Adipocyte (in vitro differentiated cells): ENCODE measurements at places on chromosomes 2 and 18.

DNA sequence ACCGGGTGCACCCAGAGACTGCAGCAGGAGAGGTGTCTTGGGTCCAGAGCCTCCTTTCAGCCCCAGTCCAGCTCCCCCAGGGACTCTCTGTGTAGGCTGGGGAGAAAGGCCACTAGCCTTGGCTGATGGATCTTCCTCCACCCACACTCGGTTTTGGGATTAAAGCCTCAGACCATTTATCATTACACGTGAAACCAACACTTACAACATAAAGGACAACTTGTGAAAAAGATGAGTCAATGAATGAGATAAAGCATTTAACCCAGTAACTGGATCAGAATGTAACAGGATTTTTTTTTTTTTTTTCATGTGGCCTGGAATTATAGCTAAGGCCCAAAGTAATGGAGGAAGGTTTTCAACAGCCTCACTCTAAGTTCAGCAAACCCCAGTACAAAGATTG is 32.1 kb downstream of the NAT8 start:
- DNase-seq: no peak

DNA sequence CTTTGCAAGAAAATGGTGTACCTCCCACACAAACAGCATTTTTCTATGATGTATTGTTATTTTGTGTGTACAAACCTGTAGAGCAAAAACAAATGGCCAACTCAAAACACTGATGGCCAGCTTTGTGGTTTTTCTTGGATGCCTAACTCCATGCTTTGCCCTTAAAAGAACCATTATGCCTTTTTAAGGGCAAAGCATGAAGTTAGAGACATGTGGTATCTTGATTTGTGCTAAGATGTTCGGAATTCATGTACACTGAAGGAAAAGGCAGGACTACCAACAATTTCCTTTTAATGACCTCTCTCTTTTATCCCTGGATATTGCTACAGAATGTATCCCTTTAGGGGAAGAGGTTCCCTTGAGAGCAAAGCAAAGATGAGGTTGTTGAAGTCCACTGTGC is 273.6 kb downstream of the SCG2 start:
- DNase-seq: no peak

DNA sequence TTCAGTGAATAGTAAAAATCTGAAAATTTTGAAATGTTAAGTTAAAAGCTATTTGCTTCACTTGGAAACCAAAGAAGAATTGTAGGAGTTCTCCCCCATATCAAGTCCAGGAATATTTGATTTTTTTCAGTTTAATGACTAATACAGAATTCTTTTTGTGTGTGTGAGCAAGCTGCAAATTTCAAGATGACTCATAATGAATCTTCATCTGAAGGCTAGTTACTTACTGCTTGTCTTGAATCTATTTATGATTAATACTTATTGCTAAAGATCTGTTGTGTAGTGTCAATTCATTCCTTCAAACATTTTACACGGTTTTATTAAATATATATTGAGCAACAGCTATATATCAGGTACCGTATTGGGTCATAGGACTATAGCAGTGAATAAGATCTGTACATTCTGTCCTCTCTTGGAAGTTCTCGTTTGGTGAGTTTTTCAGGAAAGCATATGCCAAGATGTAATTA is 47.8 kb upstream of the CAVIN2 start:
- peak; percentile 69 for DNase-seq

- no peak for DNase-seq
Observed at GRCh38 chr18:28088477-28088876, 88.5 kb downstream of the CDH2 start.

GRCh38 chr2:224377751-224378700 is 23.9 kb downstream of the FAM124B start:
- DNase-seq: peak; percentile 16

DNA sequence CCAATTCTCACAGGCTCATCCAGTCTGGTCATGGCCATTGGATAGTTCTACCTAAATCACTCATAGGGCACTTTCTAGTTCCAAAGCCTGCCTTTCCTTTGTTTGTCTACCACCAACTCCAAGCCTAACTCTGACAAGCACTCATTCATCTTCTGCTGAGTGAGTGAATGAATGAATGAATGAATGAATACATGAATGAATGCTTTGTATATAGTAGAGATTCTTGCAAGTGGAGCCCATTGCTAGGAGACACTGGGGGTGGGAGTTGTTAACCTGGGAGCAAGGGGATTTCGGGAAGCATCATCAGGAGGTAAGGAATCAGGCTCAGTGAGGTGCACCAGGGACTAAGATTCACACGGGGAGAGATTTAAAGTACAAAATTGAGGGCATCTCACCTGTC is 3.3 kb upstream of the MOCOS start:
- DNase-seq: no peak

GRCh38 chr2:215866606-215867005 is 146.7 kb downstream of the MREG start:
- no peak for DNase-seq

GRCh38 chr2:233442028-233442310 is 87.7 kb downstream of the DGKD start:
- DNase-seq: no peak

DNA sequence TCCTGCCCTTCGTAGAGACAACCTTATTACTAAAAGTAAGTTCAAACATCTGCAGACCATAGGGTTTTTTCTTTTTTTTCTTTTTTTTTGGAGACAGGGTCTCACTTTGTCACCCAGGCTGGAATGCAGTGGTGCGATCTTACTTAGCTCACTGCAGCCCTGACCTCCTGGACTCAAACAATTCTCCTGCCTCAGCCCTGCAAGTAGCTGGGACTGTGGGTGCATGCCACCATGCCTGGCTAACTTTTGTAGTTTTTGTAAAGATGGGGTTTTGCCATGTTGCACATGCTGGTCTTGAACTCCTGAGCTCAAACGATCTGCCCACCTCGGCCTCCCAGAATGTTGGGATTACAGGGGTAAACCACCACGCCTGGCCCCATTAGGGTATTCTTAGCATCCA is 32.4 kb downstream of the HADHA start:
- no peak for DNase-seq

DNA sequence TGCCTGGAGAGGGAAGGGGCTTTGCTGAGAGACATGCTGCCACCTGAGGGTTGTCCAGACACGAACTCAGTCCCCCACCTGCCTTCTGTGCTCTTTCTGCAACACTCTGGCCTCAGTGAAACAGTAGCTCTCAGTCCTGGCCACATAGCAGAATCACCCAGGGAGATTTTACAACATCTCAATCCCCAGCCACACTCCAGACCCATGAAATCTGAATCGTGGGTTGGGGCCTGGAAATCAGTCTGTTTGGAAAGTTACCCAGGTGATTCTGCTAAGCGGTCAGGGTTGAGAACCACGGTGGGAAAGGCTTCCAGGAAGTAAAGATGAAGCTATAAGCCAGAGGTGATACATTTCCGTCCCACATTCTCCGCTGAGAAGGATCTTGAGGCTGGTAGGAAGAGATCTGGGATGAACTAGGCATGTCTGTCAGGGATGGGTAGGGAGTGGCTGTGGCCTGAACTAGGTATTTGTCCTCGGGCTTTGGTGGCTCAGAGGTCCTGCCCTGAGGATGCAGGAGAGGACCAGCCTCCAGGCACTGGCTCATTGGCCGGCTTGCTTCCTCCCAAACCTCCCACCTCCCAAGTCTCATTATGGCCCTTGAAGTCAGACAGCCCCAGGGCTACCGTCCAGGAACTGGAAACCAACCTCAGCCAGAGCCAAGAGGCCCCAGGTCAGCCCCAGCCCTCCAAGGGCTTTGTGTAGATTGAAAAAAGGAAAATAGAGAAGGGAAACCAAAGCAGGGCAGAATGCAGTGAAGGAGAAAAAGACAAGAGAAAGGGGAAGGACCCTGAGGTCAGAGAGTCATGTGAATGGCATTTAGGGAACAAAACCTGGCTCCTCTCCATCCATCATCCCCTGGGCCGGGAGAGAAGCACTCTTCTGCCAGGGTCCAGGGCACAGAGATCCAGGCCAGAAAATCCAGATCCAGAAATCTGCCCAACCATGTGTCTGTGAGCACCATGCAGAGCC is 119.6 kb downstream of the ZFP36L2 start:
- DNase-seq: no peak

DNA sequence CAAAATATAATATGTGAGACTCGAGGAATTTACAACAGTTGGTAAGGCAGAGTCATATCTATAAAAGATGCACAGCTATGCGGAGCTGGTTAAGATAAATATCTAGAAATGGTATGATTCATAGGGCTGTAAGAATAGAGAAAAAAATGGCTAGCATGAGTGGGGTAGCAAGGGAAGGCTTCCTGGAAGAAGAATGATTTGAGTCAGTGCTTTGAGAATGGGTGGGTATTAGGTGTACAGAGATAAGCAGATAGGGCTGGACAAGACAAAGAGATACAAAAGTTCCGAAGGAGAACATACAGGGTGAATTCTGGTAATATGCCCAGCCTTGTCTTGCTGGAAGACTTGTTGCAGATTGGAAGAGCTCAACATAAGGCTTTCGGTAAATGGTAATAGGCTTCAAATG is 291.5 kb upstream of the CCDC68 start:
- DNase-seq: peak; percentile 64

GRCh38 chr2:143893371-143893770 is 626.5 kb downstream of the ZEB2 start:
- DNase-seq: no peak

- no peak for DNase-seq
Observed at GRCh38 chr18:77300579-77300978, 50.9 kb downstream of the GALR1 start.

DNA sequence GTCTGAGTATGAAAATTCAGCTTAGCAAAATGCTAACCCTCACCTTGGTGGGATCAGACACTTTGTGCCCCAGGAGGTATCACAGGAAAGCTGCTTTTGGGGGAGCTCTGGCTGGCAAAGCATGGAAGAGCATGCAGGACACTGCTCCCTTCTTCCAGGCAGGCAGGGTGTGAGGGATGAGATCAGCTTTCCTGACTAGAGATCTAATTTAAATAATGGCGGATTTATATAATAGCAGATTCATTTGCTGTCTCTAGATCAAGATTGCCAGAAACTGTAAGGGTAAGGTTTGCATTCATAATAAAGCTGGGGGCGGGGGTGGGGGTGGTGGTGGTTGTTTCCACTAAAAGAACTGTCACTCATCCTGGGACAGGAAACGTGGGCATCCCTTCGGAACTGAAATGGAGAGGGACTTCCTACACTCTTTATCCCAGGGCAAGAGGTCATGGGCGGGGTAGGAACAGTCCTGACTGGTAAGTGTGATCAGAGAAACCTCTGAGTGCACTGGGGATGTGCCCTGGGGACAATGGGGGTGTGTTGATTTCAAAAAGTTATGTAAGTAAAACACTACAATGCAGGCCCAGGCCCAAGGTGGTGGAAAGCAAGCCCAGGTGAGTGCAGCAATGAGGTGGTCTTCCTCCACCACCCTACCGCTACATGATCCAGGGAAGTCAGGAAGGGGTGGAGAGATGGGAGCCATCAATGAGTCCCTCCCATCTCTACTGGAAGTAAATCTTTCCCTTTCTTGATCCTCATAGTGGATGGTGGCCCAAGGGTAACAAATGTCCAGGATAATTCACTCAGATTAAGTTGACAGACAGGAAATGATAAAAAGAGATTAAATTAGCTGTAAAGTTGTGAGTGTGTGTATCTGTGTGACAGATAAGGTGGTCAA is 171.4 kb upstream of the SERPINE2 start:
- DNase-seq: no peak

DNA sequence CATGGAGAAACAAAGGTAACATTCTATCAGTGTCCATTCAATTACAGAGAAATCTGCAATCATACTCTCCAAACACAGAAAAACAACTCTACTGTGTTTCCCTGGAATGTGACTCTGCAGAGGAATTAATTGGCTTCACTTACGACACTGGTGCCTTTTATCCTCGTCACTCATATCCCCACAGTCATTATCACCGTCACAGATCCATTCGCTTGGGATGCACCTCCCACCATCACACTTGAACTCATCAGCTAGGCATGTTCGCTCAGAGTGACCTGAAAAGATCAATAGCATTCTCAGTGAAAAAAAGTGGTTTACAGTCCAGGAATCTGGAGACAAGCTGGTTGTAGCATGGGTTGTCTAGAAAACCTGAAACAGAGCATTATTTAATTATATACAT is 124.3 kb downstream of the DHRS9 start:
- DNase-seq: no peak

- DNase-seq: peak; percentile 17
Observed at GRCh38 chr2:88307817-88308216, 137.7 kb downstream of the THNSL2 start.

- DNase-seq: no peak
Observed at GRCh38 chr2:215417400-215417951, 18.4 kb downstream of the FN1 start.

DNA sequence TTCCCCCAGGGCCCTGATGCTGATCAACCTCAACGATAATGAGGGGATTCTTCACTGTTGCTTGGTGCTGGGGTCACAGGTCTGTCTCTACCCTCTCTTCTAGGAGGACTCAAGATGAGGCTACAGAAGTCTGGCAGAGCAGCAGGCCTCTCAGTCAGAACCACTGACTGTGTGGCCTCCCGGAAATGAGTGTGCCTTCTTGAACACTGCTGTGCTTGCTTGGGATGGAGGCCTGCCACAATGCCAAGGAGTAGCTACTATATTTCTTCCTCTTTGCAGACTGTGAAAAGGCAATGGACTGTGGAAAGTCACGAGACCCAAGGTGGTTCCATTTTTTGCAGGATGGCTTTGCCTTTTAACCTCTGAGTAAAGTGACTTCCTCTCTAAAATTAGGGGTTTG is 5.8 kb upstream of the HOXD1 start:
- DNase-seq: no peak

DNA sequence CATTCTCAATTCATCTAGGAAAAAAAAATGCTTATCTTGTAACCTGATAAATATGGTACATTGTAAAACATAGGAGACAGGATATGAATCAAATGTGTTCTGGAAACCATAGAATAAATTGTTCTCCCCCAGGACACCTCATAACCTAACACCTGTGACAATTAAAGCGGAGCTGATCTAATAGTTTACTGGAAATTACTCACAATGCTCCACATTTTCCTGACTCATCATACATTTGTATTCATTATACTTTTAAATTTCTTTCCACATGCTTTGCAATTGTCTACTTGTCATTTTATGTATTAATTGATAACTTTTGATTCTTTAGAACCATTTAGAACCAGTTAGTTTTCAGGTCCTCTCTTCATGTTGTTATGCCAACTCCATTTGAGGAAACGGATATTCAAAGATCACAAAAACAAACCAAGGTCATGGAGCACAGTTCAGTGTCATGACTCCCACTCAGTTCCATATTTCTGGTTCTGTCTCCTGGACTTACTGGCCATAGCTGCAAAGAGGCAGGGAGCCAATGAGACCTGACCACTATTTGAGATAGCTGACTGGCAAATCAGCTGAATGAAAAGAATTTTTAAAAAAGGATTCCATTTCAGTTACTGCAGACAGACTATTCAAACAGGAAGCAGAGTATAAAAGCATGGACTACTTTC is 128.5 kb downstream of the CALCRL start:
- no peak for DNase-seq

GRCh38 chr18:31204166-31204565 is 41.5 kb upstream of the DSC1 start:
- no peak for DNase-seq
